ENCODE measurements at places on chromosomes 13 and 19.

DNA sequence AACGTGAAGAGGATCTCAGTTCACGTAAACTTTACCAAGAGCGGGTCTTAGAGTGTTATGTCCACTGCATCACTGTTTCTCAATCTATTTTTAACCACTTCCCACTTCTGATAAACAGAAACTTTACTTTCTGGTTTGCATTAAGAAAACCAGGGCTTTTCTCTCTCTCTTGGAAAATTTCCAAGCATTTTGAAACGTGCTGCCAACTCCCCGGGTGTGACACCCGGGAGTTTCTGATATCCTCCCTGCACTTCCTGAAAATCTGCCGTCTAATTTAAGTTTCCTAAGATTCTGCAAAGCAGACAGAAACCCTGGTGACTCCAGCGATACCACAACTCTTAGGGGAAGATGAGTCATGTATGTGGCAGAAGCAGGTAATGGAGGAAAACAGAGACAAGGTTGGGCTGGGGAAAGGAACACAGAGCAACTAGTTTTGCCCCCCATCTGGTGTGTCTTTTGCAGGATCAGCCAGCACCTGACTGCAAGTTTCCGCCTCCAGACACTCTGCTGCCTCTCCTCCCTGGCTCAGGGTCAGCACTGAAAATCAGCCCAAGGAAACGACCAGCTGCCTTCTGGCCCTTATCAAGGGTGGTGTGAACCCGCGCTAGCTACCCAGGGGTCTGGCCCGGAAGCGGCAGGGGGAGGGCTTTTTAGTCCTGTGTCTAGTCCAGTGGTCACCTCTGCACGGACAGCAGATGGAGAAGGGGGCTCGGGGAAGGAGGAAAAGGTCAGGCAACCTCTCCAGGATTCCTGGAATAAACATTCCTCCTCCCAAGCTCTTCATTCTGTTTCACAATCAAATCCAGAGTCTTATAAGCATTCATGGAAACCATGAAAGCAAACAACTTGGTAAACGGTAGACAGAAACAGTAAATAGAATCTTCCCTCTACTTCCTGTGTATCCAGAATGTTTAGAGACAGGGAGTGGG lies 11.3 kb upstream of the FFAR2 start:
- DNase-seq: no peak

DNA sequence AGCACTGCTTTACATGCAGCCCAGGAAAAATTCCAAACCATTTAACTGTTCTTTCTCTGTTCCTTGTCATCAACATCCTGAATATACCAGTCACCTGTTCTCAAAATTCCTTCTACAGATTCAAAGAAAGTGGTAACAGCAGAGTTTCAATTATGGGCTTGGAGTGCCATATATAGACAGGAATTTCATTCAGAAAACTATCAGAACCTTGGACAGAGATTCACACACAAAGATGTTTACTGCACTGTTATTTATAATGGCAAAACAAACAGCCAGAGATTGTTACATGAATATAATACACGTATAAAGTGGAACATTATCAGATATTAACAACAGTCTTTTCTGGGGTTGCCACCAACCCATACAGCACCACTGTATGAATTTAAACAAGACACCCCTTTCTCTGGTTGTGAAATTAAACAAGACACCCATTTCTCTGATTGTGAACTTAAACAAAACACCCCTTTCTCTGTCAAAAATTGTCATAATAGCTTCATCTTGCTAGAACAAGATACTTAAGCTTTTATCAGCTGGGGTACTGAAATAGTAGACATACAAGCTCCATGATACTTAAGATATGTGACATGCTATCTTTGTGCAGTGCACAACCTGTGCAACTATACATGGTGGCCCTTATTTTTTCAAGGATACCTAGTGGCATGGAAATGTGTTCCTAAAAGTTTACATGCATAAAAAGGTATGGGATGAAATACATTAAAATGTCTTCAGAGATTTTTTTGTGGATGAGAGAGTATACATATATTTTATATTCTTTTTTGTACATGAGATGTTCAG lies 12.6 kb downstream of the CACNA1A start:
- DNase-seq: no peak

- DNase-seq: no peak
Measured at GRCh38 chr13:57918086-57918485, 286.5 kb downstream of the PCDH17 start.

GRCh38 chr19:31629579-31630363 lies 280.5 kb upstream of the TSHZ3 start:
- no peak for DNase-seq

DNA sequence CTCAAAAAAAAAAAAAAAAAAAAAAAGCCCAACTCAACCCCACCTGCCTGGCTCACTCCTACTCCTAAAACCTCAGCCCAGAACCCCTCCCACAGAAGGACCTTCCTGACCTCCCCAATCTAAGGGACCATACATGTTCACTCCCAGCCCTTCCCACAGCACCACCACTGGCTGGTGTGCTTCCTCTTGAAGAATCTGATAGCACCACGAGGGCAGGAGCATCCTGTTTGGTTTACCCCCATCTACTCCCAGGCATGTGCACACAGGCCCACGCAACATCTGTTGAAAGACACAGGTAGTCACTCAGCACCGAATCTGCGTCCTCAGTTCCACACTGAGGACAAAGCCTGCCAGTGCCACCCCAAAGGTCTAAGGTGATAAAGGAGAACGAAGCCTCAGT lies 8.2 kb downstream of the LATS2 start:
- no peak for DNase-seq

GRCh38 chr13:111639196-111639705 lies 318.8 kb downstream of the TEX29 start:
- DNase-seq: no peak

GRCh38 chr13:43115141-43115540 lies 91.8 kb downstream of the DNAJC15 start:
- DNase-seq: no peak

GRCh38 chr19:29872224-29872731 lies 60.5 kb downstream of the CCNE1 start:
- no peak for DNase-seq

DNA sequence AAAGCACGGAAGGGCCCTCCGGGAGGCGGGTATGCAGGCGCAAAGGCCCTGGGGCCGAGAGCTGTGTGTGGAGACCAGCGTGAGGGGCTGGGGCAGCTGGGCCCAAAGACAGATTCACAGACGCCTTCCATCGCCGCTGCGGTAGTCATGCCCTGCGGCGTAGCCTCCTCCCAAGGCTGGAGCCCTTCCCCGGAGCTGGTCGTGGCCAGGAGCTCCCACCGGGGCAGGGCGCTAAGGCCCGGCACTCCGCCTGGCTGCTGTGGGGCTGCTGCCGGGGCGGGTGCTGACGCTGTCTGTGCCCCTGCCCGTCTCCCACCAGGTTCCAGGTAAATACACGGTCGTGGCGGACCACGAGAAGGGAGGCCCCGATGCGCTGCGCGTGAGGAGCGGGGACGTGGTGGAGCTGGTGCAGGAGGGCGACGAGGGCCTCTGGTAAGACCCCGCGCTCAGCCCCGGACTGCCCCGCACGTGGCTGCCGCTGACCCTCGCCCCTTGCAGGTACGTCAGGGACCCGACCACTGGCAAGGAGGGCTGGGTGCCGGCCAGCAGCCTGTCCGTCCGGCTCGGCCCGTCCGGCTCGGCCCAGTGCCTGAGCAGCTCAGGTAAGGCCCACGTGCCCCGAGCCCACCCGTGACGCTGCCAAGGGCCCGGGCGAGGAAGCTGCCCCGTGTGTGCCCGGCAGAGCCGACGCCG lies 9.4 kb upstream of the F7 start:
- DNase-seq: no peak

- DNase-seq: no peak
Measured at GRCh38 chr13:40495621-40496001, 170.8 kb downstream of the FOXO1 start.

DNA sequence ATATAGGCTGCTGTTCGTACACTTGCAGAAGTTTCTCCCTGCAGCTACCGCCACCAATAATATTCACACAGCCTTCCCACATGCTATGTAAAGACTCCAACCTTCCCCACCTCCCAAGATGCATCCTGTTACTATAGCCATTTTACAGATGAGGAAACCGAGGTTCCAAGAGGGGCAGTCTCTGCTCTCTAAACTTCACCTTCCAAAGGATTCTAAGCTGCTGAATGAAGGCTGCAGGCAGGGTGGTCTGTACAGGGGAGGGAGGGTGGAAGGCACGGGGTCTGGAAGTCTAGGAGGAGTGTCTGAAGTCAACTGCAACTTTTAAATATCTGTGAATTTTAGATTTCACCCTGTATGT lies 1.9 kb upstream of the NFIC start:
- no peak for DNase-seq

DNA sequence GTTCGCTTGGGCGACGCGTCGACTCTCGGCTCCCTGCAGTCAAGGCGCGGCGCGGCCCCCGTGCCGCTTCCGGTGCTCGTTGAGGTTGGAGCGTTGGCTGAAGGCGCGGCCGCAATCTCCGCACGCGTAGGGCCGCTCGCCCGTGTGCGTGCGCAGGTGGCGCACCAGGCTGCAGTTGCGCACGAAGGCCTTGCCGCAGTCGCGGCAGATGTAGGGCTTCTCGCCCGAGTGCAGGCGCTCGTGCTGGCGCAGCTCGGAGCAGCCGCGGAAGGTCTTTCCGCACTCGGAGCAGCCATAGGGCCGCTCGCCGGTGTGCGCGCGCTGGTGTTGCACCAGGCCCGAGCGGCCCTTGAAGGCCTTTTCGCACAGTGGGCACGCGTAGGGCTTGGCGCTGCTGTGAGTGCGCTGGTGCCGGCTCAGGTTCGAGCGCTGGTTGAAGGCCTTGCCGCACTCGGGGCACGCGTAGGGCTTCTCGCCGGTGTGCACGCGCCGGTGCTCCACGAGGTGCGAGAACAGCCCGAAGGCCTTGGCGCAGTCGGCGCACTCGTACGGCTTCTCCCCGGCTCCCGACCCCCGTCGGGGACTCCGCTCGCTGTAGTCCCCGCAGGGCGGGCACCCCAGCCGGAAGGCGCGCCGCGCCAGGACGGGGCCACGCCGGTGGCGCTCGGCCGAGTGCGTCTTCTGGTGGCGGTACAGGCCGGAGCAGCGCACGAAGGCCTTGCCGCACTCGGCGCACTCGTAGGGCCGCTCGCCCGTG lies 5.3 kb upstream of the ZNF497 start:
- no peak for DNase-seq

DNA sequence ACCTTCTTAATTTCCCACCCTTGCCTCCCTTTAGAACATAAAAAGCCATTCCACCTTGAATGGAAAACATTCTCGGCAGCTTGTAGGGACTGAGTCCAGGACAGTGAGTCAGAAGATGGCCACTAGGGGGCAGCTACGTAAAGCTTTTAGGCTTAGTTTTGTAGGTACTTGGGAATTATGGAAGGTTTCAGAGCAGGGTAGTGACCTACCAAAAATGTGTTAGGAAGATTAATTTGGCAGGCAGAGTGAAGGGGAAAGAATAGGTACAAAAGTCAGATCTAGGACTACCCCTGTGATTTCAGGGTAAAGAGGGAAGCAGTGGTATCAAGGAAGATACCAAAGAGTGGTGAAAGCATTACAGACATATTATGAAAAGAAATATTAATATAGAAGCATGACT lies 198.4 kb downstream of the NDFIP2 start:
- DNase-seq: no peak

GRCh38 chr19:49497047-49497788 lies 984 bp downstream of the RPS11 start:
- no peak for DNase-seq

GRCh38 chr13:102237230-102237629 lies 164.6 kb downstream of the FGF14 start:
- no peak for DNase-seq

GRCh38 chr13:59635589-59635988 lies 528.1 kb downstream of the DIAPH3 start:
- no peak for DNase-seq

- DNase-seq: no peak
Measured at GRCh38 chr13:53098455-53098854, 69.8 kb downstream of the OLFM4 start.

GRCh38 chr19:54461613-54462012 lies 2.0 kb downstream of the LENG9 start:
- no peak for DNase-seq

- no peak for DNase-seq
Measured at GRCh38 chr13:39688699-39689405, 33.4 kb downstream of the COG6 start.

DNA sequence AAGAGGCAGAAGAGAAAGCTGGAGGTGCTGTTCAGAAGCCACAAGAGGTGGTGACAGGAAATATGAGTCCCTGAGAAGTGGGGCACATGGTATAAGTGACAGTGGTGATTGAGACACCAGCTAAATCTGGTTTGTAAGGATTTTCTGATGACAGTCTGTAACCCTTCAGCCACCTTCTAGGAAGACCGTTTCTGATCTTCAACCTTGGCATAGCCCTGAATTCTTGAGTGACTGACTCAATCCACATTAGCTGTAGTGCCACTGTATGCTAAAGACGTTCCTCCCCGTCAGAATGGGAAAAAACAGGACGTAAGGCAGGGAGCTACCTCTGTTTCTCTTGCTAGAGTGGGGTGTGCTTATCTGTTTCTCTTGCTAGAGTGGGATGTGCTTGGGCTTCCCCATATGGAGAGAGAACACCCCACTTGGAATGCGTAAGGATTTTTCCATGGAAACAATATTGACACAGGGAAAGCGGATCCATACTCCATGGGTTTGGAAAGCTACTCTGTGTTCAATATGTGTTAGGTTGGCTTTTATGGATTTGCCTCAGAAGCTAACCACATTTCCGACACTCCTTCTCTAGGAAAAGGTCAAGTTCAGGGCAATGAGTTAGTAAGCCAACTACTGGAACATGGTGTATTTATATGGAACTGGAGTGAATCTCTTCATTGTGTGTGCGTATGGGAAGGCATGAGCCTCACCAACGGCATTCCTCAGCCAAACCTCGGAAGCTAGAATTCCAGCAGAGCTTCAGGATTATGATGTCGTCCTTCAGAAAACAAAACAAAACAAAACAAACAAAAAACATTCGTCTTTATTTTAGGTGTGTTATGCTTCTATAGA lies 948.8 kb upstream of the SLC10A2 start:
- no peak for DNase-seq

GRCh38 chr13:43880214-43880855 lies 631 bp downstream of the LACC1 start:
- DNase-seq: no peak

GRCh38 chr13:80574113-80574850 lies 233.4 kb upstream of the SPRY2 start:
- DNase-seq: no peak

- peak; percentile 57 for DNase-seq
Measured at GRCh38 chr19:41263042-41263849, 926 bp upstream of the HNRNPUL1 start.

DNA sequence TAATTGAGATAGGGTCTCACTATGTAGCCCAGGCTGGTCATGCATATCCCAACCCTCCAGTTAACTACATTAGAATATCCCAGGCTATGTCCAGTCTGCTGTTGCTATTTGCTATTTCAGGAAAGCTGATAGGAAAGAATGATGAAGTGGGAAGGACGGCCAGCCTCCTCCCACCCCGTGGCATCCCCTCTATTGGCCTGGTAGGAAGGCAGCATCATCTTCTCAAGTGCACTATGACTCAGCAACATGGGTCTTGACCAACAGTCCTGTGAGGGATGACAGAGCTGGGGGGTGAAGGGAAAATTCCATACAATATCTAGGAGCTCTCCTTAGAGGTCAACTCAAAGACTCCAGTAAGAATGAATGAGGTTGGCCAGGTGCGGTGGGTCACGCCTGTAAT lies 48.0 kb upstream of the ABCC4 start:
- no peak for DNase-seq

GRCh38 chr13:87107651-87108050 lies 563.5 kb upstream of the SLITRK5 start:
- DNase-seq: no peak

GRCh38 chr13:75762076-75762937 lies 126.2 kb downstream of the LMO7 start:
- no peak for DNase-seq

Data from cerebellar nuclear complex (tissue), 1 donor.